ENCODE measurements at places on chromosomes 4 and X.

GRCh38 chrX:11367609-11368430 lies 74.6 kb downstream of the AMELX start:
- DNase-seq = no peak

DNA sequence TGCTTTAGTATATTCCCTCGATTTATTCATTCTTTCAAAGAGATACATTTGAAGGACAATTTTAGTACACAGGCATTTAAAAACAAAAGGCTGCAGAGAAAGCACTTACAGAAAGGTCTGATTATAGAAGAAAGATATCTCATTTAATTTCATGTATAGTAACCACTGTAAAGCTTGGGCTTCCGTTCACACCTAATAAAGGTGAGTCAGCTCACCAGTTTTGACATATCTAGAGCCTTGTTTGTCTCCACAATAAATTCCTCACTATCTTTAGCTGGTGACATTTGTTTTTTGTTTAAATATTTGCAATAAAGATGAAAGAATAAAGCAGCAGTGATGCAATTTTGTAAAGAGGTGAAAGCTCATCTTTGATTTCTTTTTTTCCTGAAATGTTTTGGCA lies 1.1 kb upstream of the EPHA5 start:
- no peak for DNase-seq

- no peak for DNase-seq
Measured at GRCh38 chr4:71064521-71064920, 71.1 kb downstream of the DCK start.

DNA sequence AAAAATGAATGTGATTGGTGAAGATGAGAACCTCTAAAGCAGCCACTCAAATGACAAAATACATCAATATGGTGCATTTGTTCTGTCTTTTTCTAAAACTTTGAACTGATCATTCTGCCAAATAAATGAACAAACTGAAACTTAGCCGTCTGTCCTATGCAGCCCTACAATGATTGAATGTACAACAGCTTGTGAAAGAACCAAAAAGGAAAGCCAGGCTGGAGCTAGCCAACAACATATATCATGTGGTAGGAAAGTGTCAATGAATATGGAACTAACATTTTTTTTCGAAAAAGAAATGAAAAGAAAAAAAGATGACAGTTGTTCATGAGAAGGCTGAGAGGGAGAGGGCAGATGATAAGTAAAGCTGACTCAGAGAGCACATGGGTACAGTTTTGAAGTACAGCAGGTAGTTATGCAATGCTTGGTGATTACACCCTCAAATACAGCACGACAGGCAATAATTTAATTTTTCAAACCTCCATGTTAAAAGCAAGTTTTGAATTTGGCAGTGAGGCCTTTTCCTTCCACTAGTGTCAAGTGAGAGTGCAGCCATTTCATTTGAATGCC lies 21.2 kb upstream of the SLC7A11 start:
- DNase-seq = no peak

DNA sequence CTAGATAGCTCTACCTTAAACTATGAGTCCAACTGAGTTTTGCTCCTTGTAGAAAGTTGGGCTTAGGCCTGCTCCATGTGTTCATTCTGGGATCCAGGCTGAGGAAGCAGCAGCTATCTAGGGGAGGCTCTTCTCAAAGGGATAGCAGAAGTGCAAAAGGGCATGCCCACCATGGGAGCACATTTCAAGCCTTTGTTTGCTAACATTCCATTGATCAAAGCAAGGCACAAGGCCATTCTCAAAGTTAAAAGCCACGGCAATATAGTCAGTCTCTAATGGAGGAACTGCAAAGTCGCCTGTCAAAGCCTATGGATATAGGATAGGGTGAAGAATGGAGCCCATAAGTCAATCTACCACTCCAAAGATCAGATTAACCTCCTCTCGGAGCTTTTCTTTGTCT lies 488.1 kb upstream of the ARX start:
- DNase-seq = no peak

DNA sequence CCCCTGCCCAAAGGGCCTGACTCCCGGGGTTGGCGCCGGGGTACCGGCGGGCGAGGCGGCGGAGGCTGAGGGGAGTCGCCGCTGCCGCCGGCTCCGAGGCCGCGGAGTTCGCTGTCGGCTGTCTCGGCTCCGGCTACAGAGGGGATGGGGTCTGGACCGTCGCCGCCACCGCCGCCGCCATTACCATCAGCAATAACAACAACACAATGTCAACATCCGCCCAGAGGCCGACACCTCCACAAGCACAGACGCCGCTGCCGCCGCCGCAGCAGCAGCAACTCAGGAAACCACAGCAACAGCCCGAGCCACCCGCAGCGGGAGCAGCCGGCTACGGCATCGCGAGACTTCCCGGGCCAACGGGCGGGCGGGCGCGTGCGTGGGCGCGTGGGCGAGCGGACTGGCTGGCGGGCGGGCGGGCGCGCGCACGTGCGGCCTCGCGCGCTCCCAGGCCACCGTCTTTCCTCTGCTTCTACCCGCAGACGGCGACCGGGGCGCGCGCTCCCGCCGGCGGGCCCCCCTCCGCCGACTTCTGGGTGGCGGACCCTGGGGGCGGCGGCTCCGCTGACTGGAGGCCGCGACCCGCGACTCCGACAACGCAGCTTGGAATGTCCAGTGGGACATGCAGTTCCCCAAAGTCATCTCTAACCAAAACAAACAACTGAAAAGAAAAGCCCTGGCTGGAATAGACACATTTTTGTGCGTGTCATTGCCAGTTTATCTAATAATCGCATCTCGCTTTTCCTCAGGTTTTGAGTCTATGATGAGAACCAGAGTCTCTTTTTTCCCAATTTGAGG lies at the start of gene CHIC2:
Gene CHIC2 (minus strand): TSS at position 289 of the 795 bp plus-strand sequence. CDS start 305 bp downstream, outside the sequence.
- DNase-seq = peak; percentile 93

DNA sequence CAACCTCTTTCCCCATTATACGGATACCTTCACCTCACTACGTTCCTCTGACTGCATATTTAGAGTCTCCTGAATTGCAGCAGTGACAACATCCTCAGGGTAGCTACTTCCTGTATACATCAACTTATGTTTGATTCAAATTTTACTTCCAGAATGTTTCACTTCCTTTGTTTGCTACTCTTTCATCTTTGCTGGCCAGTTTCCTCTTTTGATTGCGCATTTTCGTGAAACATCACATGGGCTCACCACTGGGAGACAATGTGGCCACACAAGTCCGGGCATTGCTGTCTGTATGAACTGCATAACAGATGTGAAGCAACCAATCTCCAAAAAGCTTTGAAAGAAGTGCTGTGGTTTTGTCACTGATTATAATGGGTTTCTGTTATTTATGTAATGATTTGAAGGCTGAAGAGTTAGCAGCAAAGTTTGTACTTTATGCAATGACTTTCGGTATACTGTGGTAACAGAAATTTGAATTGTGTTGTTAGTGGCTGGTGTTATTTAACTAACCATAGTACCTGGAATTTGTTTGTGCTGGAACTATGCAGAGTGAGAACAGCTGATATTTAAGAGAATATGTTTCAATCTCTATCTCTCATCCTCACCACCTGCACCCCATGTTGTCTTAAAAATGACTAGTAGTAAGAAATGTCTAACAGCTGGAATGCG lies 7.4 kb downstream of the SNCA start:
- DNase-seq = peak; percentile 18

- no peak for DNase-seq
Measured at GRCh38 chr4:185847352-185848097, 35.5 kb upstream of the SORBS2 start.

DNA sequence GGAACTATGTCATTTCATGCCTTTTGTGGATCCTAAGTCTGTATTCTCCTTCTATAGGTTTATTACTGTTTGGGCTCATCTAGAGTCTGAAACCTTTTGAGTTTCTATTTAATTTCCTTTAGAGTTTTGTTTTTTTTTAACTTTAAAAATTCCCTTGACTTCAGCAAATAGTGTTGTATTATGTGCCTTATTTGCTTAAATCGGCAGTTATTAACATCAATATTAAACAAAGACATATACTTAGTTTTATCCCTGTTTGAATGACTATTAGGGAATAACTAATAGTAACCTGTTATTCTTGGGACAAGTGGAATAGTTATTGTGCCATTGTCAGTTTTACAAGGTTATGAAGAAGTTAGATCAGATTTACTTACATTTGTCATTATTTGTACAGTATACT lies 112.8 kb upstream of the NUDT6 start:
- DNase-seq = no peak

DNA sequence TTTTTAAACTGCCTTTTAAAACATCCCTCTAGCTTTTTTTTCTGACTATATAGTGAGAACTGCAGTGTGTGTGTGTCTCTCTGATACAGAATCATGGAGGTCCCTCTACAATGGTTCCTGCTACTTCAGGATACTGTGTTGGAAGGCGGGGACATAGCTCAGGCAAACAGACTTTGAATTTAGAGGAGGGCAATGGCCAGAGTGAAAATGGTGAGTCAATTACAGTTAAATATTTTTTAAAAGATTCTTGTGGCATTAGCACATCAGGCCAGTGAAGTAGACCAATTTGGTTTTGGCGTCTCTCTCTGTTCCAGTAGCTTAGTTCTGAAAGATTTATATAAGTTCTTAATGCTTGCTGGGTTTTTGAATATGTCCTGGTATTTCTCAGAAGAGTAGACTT lies 47.1 kb downstream of the ALG13 start:
- no peak for DNase-seq

GRCh38 chr4:160265836-160266235 lies 1163.0 kb downstream of the RAPGEF2 start:
- DNase-seq = no peak

DNA sequence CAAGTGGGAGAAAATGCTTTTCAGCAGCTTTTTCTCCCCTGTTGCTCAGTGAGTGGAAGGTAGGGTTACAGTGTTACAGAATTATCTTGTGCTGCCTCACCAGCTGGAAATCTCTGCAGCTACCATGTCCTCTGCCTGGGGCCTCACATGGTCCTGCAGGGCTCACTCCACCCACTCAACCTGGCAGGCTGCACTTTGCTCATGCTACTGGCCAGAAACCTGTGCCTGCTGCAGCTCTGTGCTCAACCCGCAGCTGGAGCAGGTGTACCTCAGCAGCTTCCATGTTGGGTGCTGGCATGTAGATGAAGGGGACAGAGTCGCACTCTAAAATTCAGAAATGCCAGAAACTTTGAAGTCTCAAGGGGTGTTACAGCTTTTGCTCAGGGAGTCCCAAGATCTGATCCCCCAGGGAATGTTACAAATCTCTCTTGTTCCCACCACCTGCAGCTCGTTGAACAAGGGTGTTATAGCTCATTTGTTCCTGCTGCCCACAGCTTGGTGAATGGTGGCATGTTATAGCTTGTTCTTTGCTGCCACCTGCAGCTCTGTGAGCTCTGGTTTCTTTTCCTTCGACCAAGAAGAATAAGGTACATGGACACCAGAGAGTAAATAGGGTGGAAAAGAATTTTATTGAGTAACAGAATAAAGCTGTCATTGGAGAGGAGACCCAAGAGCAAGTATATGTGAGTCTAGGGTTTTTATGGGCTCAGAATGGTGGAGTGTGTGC lies 845.8 kb downstream of the TECRL start:
- DNase-seq = no peak

DNA sequence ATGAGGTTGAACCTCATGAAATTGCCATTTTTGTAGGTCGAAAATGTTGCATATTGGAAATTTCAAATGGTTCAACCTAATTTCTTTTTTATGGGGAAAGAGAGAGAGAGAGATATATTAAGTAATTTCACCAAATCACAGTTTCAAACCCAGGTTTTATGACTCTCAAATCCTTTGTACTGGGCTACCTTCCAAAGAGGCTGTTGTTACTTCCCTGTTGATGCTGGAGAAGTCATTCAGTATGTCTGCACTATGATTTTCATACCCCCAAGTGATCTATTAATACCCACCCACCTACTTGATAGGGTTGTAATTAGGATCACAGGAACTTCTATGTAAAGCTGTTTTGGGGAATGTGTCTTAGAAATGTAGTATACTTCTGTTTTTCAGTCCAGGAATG lies 109.9 kb downstream of the ZNF330 start:
- DNase-seq = no peak

DNA sequence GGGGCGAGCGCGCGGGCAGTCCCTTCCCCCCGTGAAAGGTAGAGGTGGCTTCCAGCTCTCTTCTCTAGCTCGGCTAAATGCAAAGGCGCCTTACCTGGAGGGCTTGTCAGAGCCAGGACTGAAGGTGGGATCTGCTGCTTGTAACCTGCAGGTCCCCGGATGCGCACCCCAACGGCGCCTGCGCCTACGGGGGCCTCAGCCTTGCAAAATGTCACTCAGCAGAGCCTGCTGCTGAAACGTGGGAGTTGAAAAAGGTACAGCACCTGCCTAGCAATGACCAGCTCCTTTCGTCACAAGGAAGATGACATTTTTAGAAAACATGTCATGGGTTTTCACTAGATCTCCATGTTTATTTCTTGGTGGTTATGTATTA lies 583 bp downstream of the ABHD18 start:
- peak; percentile 65 for DNase-seq

DNA sequence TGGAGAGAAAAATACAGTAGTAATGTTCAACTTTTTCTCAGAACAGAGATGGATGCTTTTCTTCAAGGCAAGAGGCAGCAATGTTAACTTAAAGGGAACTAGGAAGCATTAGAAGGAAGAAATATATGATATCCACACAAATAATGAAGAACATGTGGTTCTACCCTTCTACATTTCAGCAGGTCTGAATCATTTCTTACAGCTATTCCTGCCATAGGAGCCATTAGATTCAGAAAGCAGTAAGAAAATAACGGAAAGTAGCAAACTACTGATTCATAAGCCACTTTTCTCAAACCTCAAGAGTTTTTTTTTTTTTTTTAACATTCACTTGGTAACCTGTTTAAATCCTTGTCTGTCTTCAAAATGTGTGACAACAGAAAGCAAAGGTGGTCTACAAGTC lies 1251.6 kb upstream of the AGA start:
- no peak for DNase-seq

DNA sequence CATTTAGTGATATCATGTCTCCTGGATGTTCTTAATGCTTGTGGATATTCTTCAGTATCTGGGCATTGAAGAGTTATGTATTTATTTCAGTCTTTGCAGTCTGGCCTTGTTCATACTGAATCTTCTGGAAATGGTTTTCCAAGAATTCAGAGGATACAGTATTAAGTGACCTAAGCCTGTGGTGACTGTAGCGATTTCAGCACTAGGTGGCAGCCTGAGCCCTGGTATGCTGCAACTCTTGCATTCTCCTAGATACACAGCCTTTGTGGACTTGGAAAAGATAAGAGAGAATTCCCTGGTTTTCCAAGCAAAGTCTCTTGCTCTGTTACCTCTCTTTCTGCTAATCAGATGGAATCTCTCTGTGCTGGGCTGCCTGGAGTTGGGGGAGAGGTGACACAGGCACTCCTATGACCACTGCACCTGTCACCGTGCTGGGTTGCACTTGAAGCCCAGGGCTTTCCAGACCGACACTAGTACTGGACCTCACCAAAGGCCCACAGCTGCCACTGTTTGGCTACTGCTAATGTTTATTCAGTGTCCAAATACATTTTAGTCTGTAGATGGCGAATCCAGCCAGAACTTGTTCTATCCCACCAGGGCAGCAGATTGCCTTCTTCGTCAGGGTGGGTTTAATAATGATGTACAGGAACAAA lies 19.3 kb upstream of the SPIN2A start:
- no peak for DNase-seq

All from germinal center (tissue), 1 donor.